ENCODE measurements at places on chromosomes 5 and 9.

GRCh38 chr5:178777520-178777919, 47.1 kb upstream of the ZNF354A start:
- DNase-seq: no peak

- DNase-seq: no peak
These were observed 1551.7 kb downstream of the MAT2B start for GRCh38 chr5:165057145-165057544.

DNA sequence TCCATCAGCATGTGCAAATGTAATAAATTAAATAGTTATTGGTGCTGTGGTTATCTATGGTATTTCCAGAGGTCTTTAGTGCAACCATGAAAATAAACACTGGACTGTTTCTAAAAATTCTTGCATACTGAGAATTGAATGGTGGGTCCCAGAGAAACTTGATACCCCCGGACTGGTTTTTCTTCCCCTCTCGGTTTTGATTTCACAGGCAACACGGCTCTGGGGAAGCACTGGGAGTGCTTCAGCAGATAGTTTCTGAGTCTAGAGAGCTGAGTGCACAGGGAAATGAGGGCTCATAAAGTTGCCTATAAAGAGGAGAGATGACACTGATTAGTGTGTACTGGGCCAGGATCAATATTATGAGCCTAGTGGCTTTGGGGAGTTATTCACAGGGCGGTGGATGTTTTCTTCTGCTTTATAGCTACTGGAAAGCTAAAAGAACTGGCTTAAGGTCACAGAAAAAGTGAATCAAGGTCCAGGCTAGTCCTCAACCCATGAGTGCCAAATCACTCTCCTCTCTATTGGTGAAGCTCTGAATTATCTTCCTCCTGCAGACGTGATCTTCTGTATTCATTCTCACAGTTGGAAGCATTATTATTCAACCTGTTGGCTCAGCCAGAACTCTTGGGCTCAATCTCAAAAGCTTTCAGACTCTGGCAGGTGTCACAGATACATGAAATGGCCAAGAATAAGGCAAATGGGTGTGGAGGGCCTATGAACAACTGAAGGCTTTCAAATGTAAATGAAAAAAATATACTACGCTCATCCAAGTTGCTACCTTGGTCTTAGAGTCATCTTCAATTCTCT, 170.2 kb upstream of the HMHB1 start:
- DNase-seq: no peak

GRCh38 chr9:137313956-137314560, 12.0 kb upstream of the NRARP start:
- DNase-seq: no peak

DNA sequence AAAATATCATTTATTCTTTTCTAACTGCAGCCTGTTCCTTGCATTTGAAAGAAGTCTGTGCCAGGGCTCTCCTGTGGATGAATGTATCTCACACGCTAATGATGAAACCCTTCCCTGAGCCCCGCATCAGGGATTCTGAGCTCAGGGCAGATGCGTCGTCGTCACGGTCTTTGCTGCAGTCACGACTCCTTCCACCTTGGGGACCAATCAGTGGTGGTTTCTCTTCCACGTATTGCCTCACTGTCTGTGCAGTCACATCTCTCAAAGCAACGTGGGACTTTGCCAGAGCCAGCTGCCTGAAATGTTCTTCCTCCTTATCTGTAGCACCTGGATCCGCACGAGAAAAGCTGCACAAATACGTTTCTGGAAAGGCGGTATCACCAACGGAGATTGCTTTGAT, 13.9 kb upstream of the UBE2QL1 start:
- DNase-seq: no peak

- peak; percentile 61 for DNase-seq
These were observed 33.6 kb upstream of the GLIPR2 start for GRCh38 chr9:36102742-36103495.

- DNase-seq: no peak
These were observed 601.1 kb upstream of the RORB start for GRCh38 chr9:73896061-73896460.

GRCh38 chr5:132424167-132424880, 54.8 kb downstream of the SLC22A5 start:
- DNase-seq: no peak

GRCh38 chr5:143271431-143271830, 132.1 kb downstream of the NR3C1 start:
- DNase-seq: no peak

DNA sequence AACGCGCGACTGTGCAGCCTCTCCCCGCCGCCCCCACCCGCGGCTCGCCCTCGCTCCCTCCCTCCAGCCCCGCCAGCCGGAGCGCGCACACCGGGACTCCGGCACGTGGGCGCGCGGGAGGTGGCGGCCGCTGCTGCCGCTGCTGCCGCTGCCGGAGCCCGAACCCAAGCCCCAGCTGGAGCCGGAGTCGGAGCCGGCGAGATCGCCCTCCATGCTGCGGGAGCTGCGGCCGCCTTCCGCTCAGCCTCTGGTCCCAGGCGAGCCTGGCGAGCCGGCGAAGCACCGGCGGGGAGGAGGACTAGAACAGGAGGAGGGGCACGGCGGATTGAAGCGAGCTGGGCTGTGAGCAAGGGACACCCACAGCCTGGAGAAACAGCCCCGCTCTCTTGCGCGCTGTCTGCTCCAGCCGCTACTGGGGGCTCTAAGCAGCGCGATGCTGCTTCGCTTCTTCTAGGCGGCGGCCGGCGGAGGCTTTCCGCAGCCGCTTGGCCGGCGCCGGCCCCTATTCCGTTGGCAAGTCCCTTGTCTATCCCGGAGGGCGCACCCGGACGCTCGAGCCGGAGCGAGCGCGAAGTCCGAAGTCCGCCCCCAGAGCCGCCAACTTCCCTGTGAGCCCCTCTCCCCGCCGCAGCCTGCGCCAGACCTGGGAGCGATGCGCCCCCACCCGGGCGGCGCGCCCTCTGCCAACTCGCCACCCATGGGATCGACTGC, 598.7 kb upstream of the SGCD start:
- DNase-seq: peak; percentile 50

DNA sequence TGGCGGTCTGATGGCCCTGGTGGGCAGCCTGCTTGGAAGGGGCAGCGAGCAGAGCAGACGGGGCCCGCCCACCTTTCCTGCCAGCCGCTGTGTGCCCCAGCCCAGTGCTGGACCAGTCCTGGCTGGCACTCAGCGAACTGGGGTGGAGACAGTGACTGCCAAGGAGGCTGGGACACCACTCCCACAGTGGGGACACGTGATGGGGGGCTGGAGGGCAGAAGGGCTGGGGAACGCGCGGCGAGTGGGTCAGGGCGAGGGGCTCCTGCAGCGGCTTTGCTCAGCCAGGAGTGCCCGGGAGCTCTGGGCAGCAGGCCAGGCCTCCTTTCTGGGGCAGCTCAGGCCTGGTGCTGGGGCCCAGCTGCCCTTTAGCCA, 19.5 kb downstream of the NCS1 start:
- no peak for DNase-seq

DNA sequence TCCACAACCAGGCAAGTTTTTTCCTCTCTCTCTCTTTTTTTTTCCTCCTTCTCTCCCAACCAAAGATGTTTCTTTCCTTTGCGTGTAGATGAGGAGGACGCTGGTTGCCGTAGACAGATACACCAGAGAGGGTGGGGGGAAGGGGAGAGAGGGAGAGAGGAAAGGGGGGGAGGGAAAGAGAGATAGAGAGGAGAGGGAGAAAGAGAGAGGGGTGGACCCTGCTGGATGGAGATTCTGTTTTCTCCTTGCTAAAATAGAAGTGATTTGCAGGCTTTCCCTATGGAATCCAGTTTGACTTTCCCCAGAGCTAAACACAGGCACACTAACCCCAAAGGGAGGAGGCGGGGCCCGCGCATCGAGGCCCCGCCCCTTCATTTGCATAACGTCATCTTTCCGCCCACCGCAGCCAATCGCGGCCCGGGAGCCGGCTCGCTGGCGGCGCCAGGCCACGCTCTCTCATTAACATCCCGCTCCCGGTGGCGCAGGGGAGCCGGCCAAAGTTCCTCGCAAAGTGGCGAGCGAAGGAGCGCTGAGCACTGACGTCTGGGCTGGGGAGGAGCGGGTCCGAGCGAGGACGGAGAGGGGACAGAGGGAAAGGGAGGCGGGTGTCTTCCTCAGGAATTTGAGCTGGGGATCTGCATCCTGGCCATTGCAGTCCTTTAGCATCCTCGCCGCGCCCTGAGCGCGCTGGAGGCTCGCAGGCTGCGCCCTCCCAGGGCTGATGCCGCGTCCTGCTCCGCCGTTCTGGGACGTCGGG, 487 bp upstream of the EBF1 start:
- peak; percentile 87 for DNase-seq

DNA sequence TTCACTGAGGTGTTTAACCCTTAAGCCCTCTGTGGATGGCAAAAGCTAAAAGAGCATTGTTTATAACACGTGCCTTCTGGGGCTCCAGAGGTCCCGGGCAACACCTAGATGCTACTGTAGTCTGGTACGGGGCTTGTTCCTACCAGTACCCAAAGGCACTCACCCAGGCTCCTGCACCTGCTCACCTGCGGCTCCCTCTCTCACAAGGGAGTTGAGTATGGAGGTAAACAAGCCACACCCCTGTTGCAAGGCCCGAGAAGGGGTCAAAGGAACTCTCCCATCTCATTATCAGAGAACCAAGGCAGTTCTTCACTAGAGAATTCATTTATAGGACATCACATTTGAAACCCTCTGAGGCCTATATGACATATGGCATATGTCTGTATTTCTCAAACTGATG, 53.4 kb upstream of the IL6ST start:
- DNase-seq: no peak

DNA sequence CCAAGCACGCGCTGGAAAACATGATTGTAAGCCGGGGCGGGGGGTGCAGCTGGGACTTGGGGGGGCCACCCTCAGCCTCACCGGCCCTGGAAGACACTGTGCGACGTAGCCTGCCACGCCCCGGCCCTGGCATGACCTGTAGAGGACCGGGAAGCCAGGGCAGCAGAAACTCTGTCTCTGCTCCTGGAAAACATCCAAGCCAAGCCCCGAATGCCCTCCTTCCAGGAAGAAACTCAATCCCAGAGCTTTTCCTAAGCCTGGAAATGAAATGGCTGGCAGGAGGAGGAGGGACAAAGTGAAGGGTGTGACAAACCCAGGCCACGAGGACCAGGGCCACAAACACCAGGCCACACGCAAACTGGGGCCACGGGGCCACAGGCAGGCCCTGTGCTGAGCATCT, 55.4 kb downstream of the KCNT1 start:
- no peak for DNase-seq

- DNase-seq: no peak
These were observed 7.2 kb downstream of the ZDHHC12 start for GRCh38 chr9:128716581-128717254.

DNA sequence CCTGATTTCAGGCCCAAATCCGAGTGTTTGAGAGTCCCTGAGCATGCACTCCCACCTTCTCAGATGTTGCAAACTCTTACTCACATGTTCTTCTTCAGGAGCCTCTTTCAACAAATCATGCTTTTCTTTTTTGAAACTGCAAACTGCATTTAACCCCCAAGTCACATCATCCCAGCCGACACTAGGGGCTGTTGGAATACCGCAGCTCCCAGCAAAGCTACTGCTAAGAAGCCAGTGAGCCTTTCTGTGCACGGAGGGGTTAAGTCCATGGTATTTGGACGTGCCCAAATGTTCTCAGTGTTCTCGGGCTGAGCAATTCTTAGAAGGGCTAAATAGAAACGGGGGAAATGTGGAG, 282.9 kb downstream of the NFIB start:
- no peak for DNase-seq

DNA sequence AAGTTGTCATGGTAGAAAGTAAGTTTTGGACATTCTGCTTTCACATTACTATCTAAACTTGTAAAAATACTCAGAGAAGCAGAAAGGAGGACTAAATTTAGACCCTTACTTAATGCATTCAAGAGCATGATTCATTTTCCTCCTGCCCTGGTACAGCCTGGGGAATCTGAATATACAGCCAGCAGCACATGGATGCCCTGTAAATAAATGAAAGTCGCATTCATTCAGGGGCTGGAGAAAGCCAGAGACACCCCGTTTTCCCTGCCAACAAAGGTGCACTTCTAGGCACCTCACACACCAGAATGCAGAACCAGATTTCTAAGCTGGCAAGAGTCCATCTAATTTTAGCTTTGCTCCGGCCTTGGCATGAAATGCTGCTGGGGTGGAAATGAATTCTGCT, 172.7 kb upstream of the KLF9 start:
- DNase-seq: no peak

DNA sequence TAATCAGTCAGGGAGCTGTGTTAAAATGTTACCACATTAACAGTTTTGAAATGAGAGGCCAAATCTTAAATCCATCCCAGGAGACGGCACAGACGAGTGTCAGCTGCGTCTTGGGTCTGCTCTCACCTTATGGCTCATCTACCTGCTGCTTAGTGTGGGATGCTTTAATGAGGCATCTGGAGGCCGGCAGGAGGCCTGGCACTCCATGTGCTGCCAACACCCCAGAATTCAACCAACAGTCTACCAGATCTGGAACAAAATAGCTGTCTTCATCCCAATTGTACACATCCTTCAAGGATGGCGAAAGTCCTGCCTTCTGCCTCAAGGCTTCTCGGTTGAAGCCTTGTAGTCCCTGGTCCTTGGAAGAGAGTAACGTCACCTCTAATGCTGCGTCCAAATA, 12.0 kb downstream of the PRKACG start:
- no peak for DNase-seq

- DNase-seq: peak; percentile 3
These were observed 282.2 kb downstream of the CWC27 start for GRCh38 chr5:65050826-65051498.

DNA sequence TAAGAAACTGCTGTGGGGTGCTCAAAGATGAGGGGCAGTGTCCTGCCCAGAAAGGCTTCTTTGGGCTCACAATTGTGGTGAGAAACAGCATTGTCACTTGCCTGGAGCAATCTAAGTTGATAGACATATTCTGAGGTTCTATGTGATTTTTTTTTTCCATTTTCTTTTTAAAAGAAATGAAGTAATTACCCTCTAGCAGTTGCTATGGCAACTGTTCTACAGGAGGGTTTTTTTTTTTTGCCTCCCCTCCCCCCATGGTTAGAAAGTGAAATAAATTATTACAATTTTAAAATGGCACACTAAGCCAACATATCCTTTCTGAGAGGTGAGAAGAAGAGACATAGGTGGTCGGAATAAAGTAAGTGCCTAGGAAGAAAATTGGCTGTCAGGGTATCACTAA, 127.0 kb downstream of the UNC13B start:
- DNase-seq: no peak

GRCh38 chr5:59709846-59710245, 183.7 kb downstream of the PDE4D start:
- peak; percentile 14 for DNase-seq

DNA sequence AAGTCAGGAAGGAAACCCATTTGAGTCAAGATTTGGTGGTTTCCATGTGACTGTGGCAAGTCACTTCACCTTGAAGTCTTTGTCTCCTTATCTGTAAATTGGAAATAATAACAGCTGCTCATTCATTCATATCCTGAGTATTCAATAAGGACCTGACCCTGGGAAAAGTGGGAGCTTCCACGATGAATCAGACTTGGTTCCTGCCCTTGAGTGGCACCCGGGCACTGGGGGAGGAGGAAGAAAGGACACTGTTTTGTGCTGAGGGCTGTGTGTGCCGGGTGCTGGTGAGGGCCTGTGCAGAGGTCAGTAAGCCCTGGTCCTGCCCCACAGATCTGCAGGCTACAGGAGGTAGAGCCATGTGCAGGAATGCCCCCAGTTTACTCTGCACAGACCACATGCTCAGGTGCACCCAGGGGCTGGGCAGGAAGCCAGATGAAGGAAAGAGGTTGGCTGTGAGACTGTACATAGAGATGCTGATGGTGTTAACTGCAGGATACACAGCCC, 6.8 kb downstream of the NDST1 start:
- peak; percentile 84 for DNase-seq

- DNase-seq: no peak
These were observed 54.5 kb downstream of the DCP2 start for GRCh38 chr5:113031104-113031503.

Data from kidney glomerular epithelial cell (primary cell).